ENCODE measurements at places on chromosomes 16 and 17.

DNA sequence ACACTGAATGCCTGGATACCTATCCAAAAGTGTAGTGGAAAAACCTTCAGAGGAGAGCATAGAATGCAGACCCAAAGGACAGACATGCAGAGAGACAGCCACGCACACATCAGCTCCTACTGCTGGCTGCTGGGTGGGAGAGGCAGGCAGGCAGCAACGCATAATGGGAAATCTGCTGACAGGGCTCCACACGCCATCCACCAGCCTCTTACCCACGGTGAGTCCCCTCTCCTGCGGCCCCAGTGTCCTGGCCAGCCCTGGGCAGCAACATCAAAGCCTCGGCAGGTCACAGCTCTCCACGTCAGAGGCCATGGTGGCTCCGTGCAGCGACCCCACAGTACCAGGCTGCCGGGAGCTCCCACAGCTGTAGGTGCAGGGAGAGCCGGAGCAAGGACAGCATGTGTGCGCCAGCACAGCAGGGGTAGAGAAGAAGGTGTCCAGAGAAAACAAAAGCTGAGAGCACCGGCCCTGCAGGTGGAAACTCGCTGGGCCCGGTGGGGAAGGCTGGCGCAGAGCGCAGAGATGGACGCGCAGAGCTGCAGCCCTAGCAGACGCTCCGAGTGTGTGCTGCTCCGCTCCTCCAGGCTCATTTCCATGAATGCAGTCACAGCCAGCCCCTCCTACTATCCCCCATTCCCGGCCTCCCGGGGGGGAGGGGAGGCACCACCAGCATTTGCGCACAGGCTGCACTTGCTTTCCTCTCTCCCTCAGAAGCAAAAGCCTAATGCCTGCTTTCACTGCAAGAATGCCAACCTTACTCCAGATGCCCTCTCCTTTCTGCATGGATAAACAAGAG lies 58.9 kb downstream of the CYTH1 start:
- ATAC-seq, result no peak

GRCh38 chr17:18967916-18968315 lies 16.0 kb downstream of the SLC5A10 start:
- ATAC-seq, result no peak

- no peak for ATAC-seq
These were observed 101.1 kb downstream of the C16orf78 start for GRCh38 chr16:49474741-49475140.

DNA sequence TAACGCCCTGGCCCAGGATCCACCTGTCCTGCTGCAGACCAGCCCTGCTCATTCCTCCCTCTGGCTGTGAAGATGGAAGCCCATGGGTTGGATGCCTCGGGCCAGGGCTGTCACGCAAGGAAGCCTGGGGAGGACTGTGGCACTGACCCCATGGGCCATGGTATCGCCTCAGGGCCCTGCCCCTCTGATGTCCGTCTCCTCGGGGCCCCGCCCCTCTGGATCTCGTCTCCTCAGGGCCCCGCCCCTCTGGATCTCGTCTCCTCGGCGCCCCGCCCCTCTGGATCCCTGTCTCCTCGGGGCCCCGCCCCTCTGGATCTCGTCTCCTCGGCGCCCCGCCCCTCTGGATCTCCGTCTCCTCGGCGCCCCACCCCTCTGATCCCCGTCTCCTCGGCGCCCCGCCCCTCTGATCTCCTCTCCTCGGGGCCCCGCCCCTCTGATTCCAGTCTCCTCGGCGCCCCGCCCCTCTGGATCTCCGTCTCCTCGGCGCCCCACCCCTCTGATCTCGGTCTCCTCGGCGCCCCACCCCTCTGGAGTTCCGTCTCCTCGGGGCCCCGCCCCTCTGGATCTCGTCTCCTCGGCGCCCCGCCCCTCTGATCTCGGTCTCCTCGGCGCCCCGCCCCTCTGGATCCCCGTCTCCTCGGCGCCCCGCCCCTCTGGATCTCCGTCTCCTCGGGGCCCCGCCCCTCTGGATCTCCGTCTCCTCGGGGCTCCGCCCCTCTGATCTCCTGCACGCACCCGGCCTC lies 24.0 kb downstream of the METRNL start:
- no peak for ATAC-seq

- ATAC-seq, result no peak
These were observed 38.0 kb downstream of the RFFL start for GRCh38 chr17:35025541-35025940.

DNA sequence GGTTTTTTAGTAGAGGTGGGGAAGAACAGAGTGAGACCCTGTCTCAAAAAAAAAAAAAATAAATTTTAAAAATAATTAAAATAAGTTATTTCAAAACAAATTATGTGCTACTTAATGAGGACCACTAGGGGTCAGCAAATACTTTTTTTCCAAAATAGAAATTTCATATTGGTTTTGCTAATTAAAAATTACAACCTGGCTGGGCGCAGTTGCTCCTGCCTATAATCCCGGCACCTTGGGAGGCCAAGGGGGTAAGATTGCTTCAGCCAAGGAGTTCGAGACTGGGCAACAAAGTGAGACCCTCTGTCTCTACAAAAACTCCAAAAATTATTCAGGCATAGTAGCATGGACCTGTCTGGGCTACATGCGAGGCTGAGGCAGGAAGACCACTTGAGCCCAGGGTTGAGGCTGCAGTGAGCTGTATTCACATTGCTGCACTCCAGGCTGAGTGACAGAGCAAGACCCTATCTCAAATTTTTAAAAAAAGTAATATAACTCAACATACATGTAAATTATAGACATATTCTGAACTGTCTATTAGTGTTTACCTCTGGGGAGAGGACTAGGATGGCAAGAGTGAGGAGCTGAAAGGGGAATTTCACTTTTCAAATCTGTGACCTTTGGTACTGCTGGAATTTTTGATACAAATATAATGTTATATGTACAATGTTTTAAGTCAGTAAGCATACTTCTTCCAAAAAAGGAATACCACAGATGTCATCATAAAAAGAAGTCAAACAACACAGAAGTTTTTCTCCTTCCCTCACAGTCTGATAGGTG lies 8.1 kb downstream of the MEIOB start:
- no peak for ATAC-seq

- no peak for ATAC-seq
These were observed 744 bp upstream of the NF1 start for GRCh38 chr17:31093866-31094599.

GRCh38 chr17:32157225-32157624 lies 14.9 kb downstream of the RHOT1 start:
- no peak for ATAC-seq

- ATAC-seq, result peak; percentile 51
These were observed 6.8 kb downstream of the UBALD2 start for GRCh38 chr17:76271669-76272540.

DNA sequence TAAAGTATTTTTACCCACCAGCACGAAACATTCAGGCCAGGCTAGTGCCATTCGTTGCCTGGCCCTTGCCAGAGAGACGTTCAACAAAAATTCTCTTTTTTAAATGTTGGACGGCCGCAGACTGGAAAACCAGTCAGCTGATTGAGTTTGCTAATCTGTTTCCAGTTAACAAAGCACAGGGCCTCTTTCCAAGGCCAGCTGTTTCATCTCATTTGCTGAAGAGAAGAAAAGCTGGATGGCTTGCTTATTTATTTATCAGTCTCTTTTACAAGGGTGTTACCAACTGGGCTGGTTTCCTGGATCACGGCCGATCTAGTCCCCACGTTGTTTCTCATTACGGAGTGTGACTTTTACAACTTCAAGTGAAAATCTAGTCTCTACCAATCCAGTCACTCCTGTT lies 418.7 kb upstream of the DYNLRB2 start:
- no peak for ATAC-seq

DNA sequence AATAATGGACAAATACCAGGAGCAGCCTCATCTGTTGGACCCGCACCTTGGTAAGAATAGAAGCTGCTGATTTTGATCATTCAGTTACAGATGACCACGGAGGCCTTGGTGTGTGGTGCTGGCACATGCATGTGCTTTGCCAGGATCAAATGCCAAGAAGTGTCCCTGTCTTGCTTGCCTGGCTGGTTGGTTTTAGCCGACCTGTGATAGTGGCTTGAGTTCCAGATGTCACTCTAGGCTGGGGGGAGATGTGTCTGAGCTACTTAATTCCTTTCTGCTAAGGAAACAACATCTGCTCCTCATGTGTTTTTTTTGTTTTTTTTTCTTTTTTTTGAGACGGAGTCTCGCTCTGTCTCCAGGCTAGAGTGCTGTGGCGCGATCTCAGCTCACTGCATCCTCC lies 4.3 kb downstream of the TBCD start:
- ATAC-seq, result no peak

GRCh38 chr16:46730126-46730525 lies 18.0 kb downstream of the MYLK3 start:
- no peak for ATAC-seq

GRCh38 chr16:58422809-58423208 lies 30.5 kb downstream of the GINS3 start:
- ATAC-seq, result no peak

DNA sequence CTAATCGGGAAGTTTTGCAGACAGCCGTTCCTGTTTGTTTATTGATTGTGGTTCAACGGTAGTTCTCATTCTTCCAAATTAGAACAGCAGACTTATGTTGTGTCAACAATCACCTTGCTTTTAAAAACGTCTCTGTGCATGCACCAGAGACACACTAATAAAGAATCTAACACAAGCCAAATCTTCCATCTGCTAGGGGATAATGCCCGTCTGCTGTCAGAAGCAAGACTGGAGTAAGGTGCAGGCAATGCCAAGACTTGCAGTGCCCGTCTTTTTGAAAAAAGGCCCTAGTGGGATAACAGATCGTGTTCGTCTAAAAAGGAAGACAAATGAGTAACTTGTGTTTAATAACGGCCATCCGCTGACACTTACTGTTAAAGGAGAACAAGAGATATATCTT lies 158.4 kb downstream of the KCNJ2 start:
- no peak for ATAC-seq

- peak; percentile 40 for ATAC-seq
These were observed 6.2 kb downstream of the SLC12A3 start for GRCh38 chr16:56871172-56871593.

- ATAC-seq, result no peak
These were observed 10.2 kb downstream of the CAPN15 start for GRCh38 chr16:537415-538335.

DNA sequence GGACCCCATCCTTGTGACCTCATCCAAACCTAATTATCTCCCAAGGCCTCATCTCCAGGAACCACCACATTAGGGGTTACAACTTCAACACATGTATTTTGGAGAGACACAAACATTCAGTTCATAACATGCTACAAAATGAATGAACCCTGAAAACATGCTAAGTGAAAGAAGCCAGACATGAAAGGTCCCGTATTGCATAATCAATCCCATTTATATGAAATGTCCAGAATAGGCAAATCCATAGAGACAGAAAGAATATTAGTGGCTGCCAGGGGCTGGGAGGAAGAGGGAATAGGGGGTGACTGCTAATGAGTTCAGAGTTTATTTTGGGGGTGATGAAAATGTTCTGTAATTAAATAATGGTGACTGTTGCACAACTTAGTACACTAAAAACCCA lies 3.7 kb upstream of the IL34 start:
- ATAC-seq, result no peak

GRCh38 chr17:41768682-41769288 lies 17.7 kb downstream of the JUP start:
- ATAC-seq, result no peak

DNA sequence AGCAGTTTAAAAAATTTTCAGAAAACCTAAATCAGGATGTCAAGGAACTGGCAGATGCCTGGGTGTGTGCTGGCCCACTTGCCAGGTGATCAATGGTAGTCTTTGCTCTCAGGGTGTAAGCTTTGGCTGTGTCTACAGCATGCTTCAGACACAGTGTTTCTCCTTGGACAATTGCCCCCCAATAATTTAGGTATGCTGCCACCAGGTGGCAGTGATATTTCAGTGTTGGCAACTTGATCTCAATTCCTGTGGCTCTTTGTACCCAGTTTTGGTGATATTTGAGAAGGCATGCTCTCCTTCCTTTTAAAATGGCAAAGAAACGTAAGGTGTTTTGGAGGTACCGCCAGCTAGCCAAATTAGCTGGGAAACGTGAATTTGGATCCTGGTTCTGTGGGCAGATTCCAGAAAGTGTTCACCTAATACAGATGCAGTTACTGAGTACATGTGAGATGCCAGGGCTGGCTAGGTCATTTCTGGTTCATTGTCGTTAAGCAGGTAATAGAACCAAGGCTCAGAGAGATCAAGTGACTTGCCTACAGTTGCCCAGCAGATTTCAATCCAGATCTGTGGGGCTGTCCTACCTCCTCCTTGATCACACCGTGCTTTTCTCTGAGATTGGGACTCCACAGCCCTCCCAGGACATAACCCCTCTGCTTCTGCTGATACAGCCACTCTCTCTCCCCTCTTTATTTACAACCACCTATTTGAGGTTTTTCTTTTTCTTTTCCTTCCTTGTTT lies 155.6 kb upstream of the PLCG2 start:
- no peak for ATAC-seq

DNA sequence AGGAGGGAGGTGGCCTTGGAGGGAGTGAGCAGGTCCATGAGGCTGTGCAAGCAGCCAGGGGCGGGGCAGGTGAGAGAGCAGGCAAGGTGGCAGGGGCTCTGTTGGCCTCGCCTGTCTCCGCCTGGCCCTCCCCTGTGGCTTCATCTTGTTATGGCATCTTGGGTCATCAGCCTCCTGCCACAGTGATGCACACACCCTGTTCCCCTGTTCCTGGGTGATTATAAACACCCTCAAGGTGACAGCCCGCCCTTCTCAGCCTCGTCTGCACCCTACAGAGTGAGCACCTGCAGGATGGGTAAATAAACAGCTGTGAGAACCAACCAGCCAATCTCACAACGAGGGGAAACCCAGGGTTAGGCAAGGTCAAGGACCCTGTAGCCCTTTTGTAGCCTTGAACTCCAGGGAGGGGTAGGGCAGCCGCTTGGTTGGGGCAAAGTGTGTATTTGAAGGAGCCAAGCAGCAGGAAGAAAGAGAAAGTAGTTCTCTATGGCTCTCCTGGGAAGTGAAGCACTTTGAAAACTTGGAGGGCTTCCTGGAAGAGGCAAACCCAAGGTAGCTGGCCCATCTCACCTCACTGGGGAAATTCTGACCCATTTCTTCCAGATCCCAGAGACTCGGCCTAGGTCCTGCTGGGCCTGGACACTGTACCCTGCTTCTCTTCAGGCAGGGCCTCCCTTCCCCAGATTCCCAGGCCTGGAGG lies 60.6 kb downstream of the NT5M start:
- ATAC-seq, result no peak

GRCh38 chr16:31876951-31877828 lies 3.6 kb downstream of the ZNF267 start:
- ATAC-seq, result peak; percentile 61

DNA sequence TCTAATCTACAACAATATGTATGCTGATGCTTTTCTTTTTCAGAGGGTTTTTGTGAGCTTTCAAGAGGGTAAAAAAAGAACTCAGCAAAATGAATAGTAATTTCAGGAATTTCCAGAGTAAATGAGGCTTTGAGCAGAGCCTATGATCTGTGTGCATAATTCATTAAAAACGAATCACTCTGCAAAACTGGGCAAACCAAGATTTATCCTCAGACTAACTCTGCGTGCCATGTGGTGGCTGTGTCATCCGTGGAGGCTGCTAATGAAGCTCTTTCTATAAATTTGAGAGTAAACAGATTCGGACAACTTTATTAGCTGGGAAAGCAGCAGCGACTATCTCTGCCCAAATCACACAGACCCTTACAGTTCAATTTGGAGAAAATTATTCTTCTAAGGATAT lies 83.8 kb downstream of the FOXL1 start:
- ATAC-seq, result no peak

All from activated T-helper 17 cell treated with anti-CD3 and anti-CD28 coated beads, Interleukin-2, amount 50 U/mL, for 72 hours (primary cell).